Mammary epithelial cell (primary cell): ENCODE measurements at places on chromosomes 6 and 20. TPM values are rescaled to one million over a fixed set of nuclear protein-coding genes. Genes with fewer than 3 reads are reported as not detected.

RAET1G gene
- total RNA-seq = 6.3 TPM

BHLHE23 gene
- not detected in 2 replicates for total RNA-seq

CCN6 gene
- total RNA-seq = 8.2 TPM

SLC16A10 gene
- not detected in 2 replicates for total RNA-seq

PTGIS gene
- total RNA-seq = not detected in 2 replicates

GRIK2 gene
- total RNA-seq = 2.8 TPM

PCK1 gene
- total RNA-seq = not detected in 2 replicates

WFDC2 gene
- 4.7 TPM for total RNA-seq

VSTM2L gene
- total RNA-seq = 1.7 and 3.4 TPM in 2 replicates

TRIM31 gene
- not detected in 2 replicates for total RNA-seq
